ENCODE measurements at places on chromosomes 11 and 22. TPM values are rescaled to one million over a fixed set of nuclear protein-coding genes. Genes with fewer than 3 reads are reported as not detected.

Gene CCDC89
- 1.6 TPM for polyA plus RNA-seq

Gene PARVG
- 3.5 TPM for polyA plus RNA-seq

Gene IGSF22
- polyA plus RNA-seq = not detected

Gene SLC22A8
- not detected for polyA plus RNA-seq

Gene DUSP8
- 6.5 TPM for polyA plus RNA-seq

Gene MYOD1
- not detected for polyA plus RNA-seq

Gene TRPT1
- polyA plus RNA-seq = 34.3 TPM

Gene PKDREJ
- not detected for polyA plus RNA-seq

Gene OR2D2
- polyA plus RNA-seq = not detected

Gene CCND1
- polyA plus RNA-seq = 64.9 TPM

Gene KRTAP5-9
- 0.41 TPM for polyA plus RNA-seq

Gene TRIM49C
- not detected for polyA plus RNA-seq

Gene MYO7A
- 1.9 TPM for polyA plus RNA-seq

Gene FIBIN
- polyA plus RNA-seq = 56.3 TPM

Gene UBASH3B
- 1.0 TPM for polyA plus RNA-seq

Gene PHF21B
- polyA plus RNA-seq = not detected

Gene MDK
- polyA plus RNA-seq = 15.8 TPM

Gene LGR4
- polyA plus RNA-seq = 25.7 TPM

Gene SYT13
- polyA plus RNA-seq = 2.0 TPM

Gene PHOX2A
- polyA plus RNA-seq = not detected

Gene PRCP
- 26.2 TPM for polyA plus RNA-seq

Gene BIK
- polyA plus RNA-seq = 0.23 TPM

Gene TEX12
- polyA plus RNA-seq = not detected

Gene KCTD21
- polyA plus RNA-seq = 4.8 TPM

Gene KLHL35
- polyA plus RNA-seq = 0.75 TPM

Gene ACR
- polyA plus RNA-seq = not detected

Gene TEAD1
- polyA plus RNA-seq = 10.8 TPM

Gene DCHS1
- 1.4 TPM for polyA plus RNA-seq

Gene VPS11
- 60.5 TPM for polyA plus RNA-seq

Gene SPTBN2
- 0.08 TPM for polyA plus RNA-seq

Data from aorta (tissue), 5 donors.